ENCODE measurements at places on chromosomes 3 and 15. TPM values are rescaled to one million over a fixed set of nuclear protein-coding genes. Genes with fewer than 3 reads are reported as not detected.

GRCh38 chr3:142849148-142849547 lies 39.7 kb downstream of the PCOLCE2 start:
- DNase-seq = no peak

NR2E3 gene
- 0.04 TPM for polyA plus RNA-seq

DNA sequence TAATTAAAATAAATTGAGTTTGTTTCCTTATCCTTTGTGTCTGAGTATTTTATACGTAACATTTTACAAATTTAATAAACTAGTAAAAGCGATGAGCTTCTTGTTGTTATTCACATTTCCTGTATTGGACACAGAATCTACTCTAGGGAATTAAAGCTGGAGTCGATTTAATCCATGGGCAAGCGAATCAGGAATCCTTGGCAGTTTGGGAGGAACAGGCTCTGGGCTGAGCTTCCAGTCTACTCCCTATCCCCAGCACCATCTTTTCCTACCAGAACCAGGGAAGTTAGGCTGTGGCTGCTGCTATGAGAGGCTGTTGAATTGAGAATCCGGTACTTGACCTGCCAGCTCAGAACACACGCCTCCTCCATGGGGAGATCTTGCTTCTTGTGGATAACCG lies 437.3 kb upstream of the TPM1 start:
- no peak for DNase-seq

RASA2 gene
- polyA plus RNA-seq = 5.6 TPM

DNA sequence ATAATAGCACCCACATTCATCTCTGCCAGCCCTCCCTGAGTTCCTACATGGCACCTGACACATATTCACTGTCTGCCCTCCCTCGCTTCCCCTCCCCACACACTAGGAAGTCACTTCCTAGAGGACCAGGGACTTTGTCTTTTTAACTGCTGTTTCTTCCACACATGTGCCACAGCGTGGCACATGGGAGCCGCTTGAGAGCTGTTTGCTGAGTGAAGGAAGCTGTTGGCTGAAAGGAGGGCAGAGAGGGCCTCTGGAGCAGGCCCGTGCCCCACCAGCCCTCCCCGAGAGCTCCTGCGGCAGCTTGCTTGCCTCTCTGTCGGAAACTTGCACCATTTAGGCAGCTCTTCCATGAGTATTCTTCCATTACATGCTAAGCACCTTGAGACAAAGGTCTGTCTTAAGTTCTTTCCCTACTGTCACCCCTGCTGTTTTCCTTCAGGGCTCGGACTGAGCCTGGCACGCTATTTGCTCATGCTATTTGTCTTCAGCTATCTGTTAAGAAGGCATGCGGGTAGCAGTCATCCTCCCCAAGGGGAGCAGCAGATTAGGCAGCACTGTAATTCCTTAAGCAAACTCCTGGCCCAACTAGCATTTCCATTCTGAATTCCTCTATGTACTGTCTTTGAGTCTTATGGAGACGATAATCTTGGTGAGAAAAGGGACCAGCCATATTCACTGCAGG lies 72.2 kb downstream of the CACNA1D start:
- DNase-seq = no peak

DNA sequence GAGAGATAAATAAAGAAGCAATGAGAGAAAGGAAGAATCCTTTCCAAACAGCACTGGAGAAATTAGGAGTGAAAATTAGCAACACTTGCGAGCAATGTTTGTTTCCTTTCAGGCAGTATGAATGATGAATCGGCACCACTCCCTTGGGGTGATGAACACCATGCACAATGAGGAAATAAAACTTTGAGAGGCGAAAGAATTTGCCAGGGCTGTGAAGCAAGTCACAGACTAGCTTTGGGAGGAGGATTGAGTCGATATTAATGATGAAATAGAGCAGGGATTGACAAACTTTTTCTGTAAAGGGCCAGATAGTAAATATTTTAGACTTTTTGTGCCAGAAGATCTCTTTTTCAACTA lies 237.7 kb downstream of the AGBL1 start:
- DNase-seq = no peak

DNA sequence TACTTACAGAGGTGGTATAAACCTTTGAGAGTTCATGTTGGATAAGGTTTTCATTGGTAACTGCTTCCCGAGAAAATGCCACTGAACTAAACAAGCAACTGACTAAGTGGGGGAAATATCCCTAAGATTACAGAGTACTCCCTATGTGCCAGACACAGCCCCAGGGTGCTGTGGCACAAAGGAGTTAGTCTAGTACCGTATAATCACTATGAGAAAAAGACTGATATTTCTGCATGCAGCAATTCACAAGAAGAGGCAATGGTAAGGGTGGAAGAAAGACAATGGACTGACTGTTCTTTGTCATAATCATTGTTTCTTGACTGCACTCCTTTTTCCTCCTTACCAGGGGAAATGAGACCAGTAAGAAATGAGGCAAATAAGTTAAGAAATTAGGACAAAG lies 20.0 kb upstream of the SLC25A26 start:
- no peak for DNase-seq

RASGRP1 gene
- polyA plus RNA-seq = 4.2 TPM

GRCh38 chr3:10957976-10958749 lies 34.4 kb upstream of the SLC6A1 start:
- DNase-seq = no peak

GRCh38 chr3:36650271-36650671 lies 114.1 kb downstream of the DCLK3 start:
- peak; percentile 63 for DNase-seq

GRCh38 chr3:51777985-51778384 lies 1.1 kb downstream of the IQCF6 start:
- DNase-seq = no peak

MKRN3 gene
- polyA plus RNA-seq = 0.43 TPM

GRCh38 chr3:182092662-182093262 lies 381.0 kb downstream of the SOX2 start:
- DNase-seq = no peak

DNA sequence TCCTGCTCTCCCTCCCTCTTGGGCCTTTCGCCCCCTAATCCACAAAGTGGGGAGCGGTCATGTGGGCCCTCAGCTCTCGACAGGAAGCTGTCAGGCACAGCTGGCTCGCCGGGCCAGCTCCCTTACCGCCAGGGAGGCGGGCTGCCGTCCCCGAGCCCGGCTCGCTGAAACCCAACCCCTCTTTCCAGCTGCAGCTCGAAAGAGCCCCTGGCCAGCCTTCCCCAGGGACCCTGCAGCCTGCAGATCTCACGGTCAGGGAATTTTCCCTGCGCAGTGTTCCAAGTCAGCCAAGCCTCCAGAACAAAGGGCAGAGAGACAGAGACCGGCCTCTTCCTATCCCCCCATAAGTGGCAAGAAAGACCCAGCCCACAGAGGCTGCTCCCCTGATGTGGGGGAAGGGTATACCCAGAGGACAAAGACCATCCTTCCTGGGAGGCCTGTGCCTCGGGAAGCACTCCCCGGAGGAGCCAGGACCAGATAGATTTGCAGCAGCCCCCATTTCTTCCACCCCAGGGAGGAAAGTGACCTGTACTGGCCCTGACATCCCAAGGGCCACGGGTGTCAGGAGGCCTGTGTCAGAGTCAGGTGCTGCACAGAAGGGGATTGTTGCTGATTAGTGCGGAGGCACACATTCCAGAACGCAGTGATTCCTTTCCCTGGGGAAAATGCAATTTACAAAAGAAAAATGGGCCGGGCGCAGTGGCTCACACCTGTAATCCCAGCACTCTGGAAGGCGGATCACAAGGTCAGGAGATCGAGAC lies 32.6 kb downstream of the MAGEF1 start:
- DNase-seq = no peak

ZNF501 gene
- polyA plus RNA-seq = 3.7 TPM

GRCh38 chr15:33871980-33872379 lies 96.3 kb upstream of the CHRM5 start:
- DNase-seq = no peak

DNA sequence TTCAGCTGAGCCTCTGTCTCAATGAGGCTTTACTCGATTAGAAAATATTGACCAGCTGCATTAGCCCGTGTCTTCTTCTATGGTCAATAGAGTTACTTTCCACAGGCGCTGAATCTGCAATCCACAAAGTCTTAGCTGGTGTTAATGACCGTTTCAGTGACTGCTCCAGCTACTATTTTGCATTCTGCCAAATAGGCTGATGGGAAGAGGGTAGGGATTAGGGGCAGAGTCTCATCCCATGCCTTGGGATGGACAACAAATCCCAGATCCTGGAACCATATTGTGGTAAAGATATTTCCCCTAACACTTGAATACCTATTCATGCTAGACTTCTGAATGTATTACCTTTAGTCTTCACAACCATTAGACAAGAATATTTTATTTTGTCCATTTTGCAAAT lies 29.5 kb upstream of the MAGI1 start:
- no peak for DNase-seq

- DNase-seq = no peak
These were observed 22.2 kb upstream of the EID1 start for GRCh38 chr15:48855501-48856440.

DNA sequence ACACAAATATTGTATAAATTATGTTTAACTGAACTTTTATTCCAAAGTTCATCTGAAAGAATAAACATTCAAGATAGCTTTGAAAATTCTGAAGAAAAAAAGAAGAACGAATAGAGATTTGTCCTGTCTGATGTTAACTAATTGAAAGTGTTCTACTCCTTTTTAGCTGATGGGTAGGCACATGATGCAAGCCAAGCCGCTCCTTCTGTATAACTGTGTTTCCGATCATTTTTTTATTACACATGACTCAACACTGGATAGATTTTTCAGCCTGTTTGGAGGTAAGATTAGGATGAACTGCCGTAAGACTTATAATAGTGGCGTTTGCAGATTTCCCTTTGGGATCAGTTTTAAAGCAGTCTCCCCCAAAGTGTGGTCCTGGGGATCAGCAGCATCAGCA lies 19.0 kb downstream of the NSUN3 start:
- DNase-seq = no peak

DNA sequence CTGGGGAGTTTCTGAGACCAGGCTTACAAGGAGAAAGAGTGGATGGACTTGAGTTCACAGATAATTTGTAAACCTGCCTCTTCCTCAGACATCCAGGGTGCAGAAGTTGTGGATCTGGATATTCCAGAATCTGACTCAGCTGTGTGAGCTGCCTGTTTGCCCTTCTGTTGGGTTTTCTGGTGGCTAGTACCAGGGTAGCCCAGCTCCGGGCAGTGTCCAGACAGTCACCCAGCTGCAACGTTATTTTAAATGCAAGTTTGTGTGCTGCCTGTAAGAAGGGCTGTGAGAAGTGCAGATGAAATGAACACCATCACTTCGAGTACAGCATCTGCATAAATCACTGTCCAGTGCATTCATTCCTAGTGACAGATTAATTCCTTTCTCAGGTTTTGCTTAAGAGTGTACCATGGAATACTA lies 1053.0 kb downstream of the TUSC7 start:
- no peak for DNase-seq

- DNase-seq = no peak
These were observed 695.4 kb downstream of the FHIT start for GRCh38 chr3:60555686-60556354.

DNA sequence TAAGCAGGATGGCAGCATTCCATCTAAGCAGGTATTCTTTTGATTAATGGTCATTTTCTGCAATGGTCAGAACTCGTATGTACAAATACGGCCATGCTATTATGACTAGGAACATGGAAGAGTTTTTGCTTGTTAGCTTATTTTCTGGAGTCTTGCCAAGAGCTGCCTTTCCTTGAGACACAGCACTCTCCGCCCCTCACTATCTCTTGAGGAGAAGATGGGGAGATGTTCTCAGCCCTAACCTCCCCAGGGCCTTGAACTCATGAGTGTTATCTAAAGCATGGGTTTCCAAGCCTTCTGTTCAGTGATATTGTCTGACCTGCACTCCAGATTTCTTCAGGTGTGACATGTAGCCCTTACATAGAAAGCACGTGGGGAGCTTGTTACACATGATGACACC lies 65.9 kb upstream of the ACTC1 start:
- no peak for DNase-seq

MESP2 gene
- polyA plus RNA-seq = 0.39 TPM

- no peak for DNase-seq
These were observed 887.7 kb downstream of the SI start for GRCh38 chr3:164190566-164190965.

GRCh38 chr3:112391648-112392047 lies 58.7 kb downstream of the CD200 start:
- DNase-seq = no peak

DNA sequence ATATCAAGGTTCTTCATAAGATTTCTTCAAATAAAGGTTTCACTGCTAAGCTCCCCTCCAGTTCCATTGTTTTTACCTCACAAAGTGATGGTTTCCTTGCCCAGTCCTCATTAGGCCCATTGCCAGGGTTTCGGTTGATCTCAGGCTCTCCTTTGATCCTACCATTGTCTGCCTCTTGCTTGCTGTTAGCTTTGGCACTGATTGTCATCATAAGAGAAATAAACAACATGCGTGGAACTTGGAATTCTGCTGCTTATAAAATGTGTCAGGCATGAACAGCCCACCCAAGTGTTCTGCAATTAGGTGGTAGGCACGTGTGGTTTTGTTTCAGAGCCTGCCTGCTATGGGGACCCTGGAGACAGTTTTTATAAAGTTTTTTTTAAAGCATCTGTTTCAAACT lies 107.6 kb upstream of the BFSP2 start:
- DNase-seq = no peak

DNA sequence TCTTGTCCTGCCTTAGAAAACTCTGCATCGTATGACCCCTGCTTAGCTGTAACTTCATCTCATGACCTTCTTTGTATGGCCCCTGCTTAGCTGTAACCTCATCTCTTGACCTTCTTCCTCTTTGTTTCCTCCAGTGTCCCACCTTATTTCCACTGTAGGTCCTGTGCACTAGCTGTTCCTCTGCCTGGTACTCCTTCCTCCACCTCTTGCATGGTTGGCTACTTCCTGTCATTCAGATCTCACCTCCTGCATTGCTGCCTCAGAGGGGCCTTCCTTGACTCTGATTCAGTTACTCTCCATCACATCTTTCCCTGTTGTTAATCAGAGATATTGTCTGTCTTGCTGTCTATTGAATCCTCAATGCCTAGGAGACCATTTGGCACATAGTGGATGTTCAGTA lies 63.2 kb downstream of the PDE8A start:
- no peak for DNase-seq

STOML1 gene
- polyA plus RNA-seq = 13.2 TPM

GRCh38 chr3:142595951-142596725 lies at the start of gene PLS1:
Gene PLS1, plus strand, starts transcription at chr3:142596393. Its CDS starts 67,845 bp downstream, at chr3:142664238.
- no peak for DNase-seq

DNA sequence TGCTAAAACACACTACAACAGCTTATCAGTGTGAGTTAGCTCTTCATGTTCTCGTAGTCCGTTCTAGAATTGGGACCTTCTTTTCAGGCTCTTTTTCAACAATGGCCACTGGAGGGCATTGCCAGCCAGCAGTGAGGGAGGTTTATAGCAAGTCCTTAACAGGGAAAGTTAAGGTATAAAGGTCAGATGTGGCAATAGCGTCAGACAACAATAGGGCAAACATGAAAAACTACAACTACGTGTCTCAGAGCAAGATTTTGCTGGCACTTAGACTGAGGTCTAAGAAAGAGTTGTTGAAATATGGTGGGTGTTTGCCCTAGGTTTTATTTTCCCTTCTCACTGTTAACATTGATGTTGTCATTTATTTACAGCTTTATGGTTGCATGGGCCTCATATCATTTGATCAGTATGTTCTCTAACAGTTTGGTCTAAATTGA lies 161.4 kb downstream of the GMNC start:
- no peak for DNase-seq

SAMD7 gene
- polyA plus RNA-seq = not detected

Measured in BJ (cell line).